ENCODE measurements at places on chromosomes 3 and 15. TPM values are rescaled to one million over a fixed set of nuclear protein-coding genes. Genes with fewer than 3 reads are reported as not detected.

CILP gene
- 22.1 TPM for polyA plus RNA-seq

LRTM1 gene
- polyA plus RNA-seq = 114 TPM

DNA sequence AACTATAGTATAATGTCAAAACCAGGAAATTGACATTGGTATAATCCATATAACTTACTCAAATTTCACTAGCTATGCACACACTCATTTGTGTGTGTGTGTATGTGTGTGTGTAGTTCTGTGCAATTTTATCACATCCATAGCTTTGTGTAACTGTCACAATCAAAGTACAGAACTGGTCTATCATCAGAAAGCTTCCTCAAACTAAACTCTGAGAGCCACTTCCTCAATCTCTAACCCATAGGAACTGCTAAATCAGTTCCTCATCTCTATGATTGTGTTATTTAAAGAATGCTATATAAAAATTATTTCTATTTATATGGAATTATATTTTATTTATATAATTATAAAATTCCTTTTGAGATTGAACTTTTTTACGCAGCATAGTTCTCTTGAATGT, 18.1 kb downstream of the LNP1 start:
- no peak for DNase-seq

DNA sequence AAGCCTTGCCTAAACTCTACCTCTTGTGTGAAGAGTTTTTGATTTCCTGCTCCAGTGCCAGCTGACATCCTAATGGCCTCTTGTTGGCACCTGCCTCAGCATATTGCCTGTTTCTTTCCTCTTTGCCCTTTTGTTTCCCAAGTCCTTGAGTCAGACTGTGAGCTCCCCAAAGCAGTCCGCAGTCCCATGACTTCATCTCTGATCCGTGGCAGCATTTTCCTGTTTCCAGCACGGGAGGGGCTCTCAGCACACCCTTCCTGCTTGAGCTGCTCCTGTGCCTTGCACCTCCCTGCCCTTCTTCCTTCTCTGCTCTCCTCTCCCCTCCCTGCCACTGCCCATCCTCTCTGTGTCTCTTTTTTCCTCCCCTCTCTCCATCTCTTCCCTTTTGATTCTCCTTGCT, 179.6 kb downstream of the EPHB1 start:
- DNase-seq = no peak

DNA sequence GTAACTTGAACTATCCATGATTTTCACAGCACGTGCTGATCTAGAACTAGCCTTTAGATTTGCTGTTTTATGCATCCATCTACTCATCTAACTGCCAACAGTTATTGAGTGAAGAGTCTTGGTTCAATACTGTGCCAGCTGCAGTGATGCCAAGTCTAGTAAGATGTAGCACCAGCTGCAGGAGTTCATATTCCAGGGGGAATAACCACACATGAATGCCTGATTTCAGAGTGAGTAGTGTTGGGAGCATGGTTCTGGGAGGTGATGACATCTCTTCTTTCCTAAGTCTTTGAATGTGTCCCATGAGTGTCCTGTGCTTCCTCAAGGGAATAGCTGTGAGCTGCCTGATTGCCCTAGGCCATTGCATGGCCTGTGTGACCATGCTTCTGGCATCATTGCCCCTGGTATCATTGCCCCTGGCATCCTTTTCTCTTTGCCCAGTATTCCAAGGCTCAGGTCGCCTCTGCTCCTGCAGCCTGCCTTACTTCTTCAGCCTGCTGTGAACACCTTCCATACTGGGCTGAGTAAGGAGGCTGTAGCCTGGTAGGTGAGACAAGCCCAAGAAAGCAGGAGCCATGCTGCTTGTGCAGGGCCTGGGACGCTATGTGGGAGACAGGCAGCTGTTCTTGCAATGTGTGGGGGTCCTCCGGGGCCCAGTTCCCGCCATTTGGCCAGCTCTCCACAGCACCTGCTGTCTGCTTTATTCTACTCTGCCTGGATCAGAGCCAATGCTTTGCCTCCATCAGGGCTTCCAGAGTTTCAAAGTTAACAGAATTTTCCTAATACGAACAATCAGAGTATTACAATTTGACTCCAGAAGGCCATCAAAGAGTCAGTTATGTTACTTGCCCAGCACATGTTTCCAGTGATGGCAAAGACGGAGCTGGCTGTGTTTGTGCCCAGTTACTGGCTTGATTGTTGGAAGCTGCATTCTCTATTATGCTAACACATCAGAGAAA, 73.2 kb downstream of the CLSTN2 start:
- peak; percentile 11 for DNase-seq
